Tongue (tissue), 3 donors: ENCODE measurements at places on chromosomes 6 and 20.
A peak's percentile ranks its signal among the peaks of the same experiment; 100 is the strongest.

GRCh38 chr6:83853178-83854000, at the start of gene RIPPLY2:
TSS of gene RIPPLY2 (plus strand) at chr6:83853360. CDS start at chr6:83853417, 57 bp downstream.
- DNase-seq = peak; percentile 39

DNA sequence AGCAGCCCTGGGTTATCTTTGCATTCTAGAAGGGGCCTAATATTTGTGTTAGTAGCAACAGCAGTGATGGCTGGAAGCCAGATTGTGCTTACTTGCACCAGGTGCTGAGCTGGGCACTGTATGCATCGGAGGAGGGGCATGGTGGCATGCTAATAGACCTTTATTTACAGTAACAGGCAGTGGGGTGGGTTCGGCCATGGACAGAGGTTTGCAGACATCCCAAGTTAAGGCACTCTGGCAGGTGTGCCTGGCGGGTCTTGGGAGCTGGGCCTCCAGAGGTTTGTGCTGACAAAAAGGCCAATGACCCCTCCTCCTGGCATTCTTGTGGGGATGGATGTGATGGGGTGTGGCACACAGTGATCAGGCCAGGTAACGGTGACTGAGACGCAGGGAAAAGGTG, 39.0 kb upstream of the CD93 start:
- DNase-seq = no peak

DNA sequence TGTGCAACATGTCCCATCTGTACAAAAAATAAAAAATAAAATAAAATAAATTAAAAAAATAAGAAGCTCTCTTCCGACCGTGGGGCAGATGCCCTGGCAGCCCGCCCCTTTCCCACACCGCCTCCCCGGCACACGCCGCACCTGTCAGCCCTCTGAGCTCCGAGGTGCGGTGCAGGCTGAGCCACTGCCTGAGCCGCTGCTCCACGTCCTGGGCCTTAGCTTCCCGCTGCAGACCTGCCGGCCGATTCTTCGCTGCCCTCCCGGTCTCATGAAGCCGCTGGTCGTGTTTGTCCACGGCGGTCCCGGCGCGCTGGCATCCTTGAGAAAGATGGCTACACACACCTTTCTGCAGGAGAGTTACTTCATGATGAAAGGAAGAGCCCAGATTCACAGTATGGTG, 10.7 kb upstream of the CLPSL2 start:
- no peak for DNase-seq

GRCh38 chr20:24816431-24816830, 132.6 kb upstream of the CST7 start:
- no peak for DNase-seq

- DNase-seq = no peak
Observed at GRCh38 chr6:144547409-144547808, 262.3 kb downstream of the UTRN start.

GRCh38 chr6:137903933-137904821, 37.1 kb downstream of the TNFAIP3 start:
- DNase-seq = no peak

DNA sequence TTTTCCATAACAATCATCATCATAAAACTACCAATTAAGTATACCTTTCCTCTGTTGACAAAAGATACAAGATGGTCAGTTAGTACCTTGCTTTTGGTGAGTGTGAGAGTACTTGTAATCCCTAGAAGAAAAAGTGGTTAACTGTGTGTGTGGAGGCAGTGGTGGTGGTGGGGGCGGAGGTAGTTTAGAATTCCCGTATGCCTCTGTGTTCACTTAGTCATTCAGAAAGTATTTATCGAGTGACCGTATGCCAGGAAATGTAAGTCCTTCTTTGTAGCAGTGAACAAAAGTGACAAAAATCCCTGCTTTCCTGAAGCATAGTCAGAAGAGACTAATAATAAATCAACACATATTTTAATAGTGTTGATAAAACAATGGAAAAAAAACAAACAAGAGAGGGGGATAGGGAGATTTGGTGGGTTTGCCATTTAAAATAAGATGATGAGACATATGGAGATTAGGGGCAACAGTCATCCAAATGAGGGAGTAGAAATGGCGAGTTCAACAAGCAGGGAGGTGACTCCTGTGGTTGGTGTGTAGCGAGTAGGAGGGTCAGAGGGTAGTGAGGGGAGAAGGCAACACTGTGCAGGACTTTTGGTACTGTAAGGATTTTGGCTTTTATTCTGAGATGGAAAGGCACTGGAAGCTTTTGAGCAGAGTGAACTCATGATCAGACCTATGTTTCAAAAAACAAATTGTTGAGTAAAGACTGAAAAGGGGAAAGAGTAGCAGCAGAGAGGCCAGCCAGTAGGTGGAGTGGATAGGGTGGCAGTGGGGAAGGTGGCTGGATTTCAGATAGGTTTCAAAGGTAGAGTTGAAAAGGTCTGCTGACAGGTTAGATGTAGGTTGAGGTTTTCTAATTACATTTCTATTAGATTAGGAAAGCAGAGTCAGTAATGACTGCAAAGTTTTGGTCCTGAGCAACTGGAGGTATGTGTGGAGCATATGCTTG, 40.3 kb upstream of the SIM1 start:
- no peak for DNase-seq

- DNase-seq = peak; percentile 39
Observed at GRCh38 chr6:90284236-90285041, 12.2 kb downstream of the BACH2 start.

- DNase-seq = no peak
Observed at GRCh38 chr20:29349836-29350235, 1907.6 kb upstream of the DEFB115 start.

DNA sequence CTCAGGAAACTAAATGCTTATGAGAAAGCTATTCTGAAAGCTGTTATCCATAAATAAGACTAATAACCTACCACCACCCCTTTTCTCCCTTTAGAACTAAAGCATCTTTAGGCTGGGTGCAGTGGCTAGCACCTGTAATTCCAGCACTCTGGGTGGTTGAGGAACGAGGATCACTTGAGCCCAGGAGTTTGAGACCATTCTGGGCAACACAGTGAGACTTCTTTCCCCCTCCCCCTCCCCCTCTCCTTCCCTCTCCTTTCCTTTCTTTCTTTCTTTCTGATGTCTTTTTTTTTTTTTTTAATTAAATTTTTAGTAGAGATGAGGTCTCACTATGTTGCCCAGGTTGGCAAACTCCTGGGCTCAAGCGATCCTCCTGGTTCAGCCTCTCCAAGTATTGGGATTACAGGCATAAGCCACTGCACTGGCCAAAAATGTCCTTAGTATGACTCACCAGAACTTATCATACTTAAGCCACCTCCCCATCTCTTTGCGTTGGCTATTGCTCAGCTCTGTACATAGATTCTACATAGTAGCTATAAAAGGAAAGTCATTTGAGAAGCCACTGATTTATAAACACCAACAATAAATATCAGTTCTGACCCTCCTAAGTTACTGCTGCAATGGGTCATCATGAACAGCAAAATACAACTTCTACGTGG, 54.8 kb upstream of the SPDEF start:
- no peak for DNase-seq
